ENCODE measurements at places on chromosomes 2 and 18. TPM values are rescaled to one million over a fixed set of nuclear protein-coding genes. Genes with fewer than 3 reads are reported as not detected.

The EVA1A gene
- not detected for total RNA-seq

DNA sequence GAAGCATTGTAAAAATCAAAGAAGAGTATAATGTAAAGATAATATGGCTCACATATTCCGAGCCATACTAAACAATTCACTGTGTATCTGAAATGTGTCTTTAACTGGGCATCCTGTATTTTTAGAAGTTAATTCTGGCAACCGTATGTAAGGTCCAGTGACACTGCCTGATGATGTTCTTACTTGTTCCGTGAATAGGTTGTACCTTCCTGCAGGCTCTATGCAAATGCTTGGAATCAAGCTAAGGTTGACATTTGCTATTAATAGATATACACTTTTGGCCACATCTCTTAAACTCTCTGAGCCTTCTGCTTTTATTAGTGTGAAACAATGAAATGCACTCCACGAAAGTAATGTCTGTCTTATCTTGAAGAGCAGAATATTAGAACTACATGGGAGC, 534.6 kb downstream of the CCDC85A start:
- no peaks in the 10 kb centered on the region for H3K4me1 ChIP-seq
- no peak for DNase-seq
- H3K4me3 ChIP-seq = no peak overlapping the region
- no peaks in the 10 kb centered on the region for H3K36me3 ChIP-seq

GRCh38 chr2:136308611-136309010, 190.7 kb upstream of the CXCR4 start:
- H3K27me3 ChIP-seq = no peaks in the 10 kb centered on the region
- H3K4me1 ChIP-seq = peaks cover 32% of the 10 kb centered on the region
- no peak overlapping the region for H3K27ac ChIP-seq
- DNase-seq = no peak

The TEX44 gene
- total RNA-seq = not detected

- H3K36me3 ChIP-seq = no peaks in the 10 kb centered on the region
- no peak for DNase-seq
- no peak overlapping the region for H3K27ac ChIP-seq
- H3K4me3 ChIP-seq = no peak overlapping the region
Measured at GRCh38 chr2:203379156-203379555, 51.0 kb downstream of the ABI2 start.

The SCYGR4 gene
- not detected for total RNA-seq

DNA sequence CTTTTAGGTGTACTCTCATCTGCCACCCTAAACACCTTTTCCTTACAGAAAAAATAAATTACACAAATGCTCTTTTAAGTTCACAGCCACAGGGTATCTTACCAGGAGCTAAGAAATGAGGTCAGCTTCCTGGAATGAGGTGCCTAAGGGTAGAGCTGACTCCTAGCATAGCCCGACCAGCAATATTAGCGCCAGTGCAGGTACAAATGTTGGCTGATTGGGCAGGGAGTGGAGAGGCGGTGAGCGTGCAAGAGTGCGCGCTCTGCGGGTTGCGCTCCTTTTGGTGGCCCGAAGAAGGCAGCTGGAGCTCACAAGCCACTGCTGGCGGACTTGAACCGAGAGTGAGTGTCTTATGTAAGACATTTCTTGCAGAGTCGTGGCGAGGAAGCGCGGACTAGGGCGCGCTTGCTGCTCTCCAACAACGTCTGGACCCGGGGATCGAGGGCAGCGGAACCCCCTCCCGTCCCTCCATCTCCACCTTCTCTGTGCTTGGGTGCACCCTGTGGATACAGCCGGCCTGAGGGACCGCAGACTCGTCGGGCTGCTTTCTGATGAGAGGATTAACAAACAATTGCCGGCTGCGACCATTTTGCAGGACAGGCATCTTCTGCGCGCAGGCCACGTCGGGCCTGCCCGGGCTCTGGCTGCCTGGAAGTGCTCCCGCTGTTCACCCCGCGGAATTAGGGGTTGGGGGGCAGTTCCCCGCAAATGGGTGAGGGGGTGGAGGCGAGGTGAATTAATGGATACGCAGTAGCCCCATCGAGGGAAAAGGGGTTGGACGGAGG, 17.3 kb downstream of the BOLA3 start:
- peaks cover 15% of the 10 kb centered on the region for H3K36me3 ChIP-seq
- DNase-seq = no peak
- peaks cover 2% of the 10 kb centered on the region for H3K4me1 ChIP-seq
- H3K27ac ChIP-seq = no peak overlapping the region

DNA sequence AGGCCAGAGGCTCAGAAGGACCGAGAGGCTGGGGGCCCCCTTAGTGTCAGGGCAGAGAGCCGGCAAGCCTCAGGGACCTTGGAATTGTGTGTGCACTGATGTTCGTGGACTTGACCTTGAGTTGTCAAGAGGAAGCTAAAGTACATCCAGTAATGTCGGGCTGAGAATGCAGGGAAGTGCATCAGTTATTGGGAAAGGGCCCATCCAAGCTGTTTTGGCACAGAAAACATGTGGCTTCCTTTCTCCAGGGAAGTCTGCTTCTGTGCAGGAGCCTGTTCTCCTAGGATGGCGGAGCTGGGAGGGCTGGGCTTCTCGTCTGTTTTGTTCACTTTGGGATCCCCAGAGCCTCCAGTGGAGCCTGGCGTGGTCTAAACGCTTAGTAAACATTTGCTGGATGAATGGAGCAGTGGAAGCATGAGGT, 23.7 kb downstream of the ATOH8 start:
- no peaks in the 10 kb centered on the region for H3K36me3 ChIP-seq
- peaks cover 35% of the 10 kb centered on the region for H3K27me3 ChIP-seq
- no peaks in the 10 kb centered on the region for H3K4me1 ChIP-seq
- no peak overlapping the region for H3K4me3 ChIP-seq

The IL37 gene
- total RNA-seq = 0.48 TPM

GRCh38 chr2:158153270-158154015, 51.8 kb downstream of the UPP2 start:
- no peak overlapping the region for H3K27ac ChIP-seq
- no peak overlapping the region for H3K4me3 ChIP-seq
- H3K36me3 ChIP-seq = no peaks in the 10 kb centered on the region
- DNase-seq = no peak
- no peaks in the 10 kb centered on the region for H3K4me1 ChIP-seq

DNA sequence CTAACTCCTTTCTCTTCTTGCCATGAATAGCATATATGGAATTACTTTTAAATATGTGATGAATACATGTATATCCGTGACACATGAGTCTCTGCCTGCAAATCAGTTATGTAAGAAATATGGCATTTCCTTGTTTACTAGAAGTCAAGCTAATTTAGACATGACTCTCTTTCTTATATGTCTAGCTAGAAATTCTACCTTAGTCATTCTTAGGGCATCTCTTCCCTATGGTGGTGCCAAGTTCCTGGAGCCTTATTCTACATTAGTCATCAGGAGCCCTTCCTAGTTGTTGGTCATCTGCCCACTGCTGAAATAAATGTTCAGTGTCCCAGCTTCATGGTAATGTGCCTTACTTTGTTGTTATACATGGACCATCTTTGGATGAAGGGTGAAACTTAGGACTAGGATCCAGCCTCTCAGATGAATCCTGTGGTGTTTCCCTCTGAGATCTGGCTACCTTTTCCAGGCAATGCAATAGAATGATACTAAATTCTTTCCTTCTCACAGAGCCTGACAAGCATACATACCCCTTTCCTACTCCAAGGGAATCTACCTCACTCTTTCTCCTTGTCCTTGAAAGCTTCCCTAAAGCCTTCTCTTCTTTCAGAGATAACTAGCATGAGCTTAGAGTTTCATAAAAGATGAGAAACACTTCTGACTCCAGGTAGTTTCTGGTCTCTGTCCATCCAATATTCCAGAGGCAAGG, 415.3 kb upstream of the VWC2L start:
- H3K4me1 ChIP-seq = no peaks in the 10 kb centered on the region
- no peak for DNase-seq
- H3K27me3 ChIP-seq = no peaks in the 10 kb centered on the region
- no peak overlapping the region for H3K4me3 ChIP-seq

DNA sequence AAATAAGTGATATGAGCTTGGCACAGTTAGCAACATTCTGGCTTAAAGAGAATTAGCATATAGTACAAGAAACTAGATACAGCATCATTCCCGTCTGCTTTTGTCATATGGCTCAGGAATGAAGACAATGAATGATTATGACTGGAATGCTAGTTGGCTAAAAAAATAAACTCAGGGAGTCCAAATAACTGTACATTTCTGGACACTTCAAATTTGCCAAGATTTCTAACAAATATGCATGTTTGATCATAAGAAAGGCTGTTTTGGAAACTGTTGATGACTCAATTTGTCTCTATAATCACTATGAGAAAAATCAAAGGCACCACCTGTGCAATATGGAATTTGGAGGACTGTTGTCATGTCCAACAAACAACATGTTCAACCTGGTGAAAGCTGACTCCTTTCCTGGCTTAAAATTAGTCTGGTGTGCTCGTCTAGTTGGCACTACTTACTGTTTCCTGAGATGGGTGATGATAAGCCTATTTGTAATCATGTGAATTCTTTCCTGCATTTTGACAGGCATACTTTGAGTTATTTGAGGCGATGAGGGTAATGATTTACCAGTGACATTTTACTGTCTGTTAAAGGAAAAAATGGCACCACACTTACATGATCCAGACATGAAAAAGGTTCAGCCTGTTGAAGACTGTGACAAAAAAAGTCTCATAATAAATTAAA, 133.9 kb upstream of the CDH20 start:
- H3K4me1 ChIP-seq = no peaks in the 10 kb centered on the region
- no peak overlapping the region for H3K4me3 ChIP-seq
- DNase-seq = no peak
- no peaks in the 10 kb centered on the region for H3K27me3 ChIP-seq
- no peaks in the 10 kb centered on the region for H3K36me3 ChIP-seq

GRCh38 chr2:170922634-170923494, 6.2 kb upstream of the GORASP2 start:
- H3K27ac ChIP-seq = no peak overlapping the region
- DNase-seq = no peak
- H3K27me3 ChIP-seq = no peaks in the 10 kb centered on the region

- H3K4me1 ChIP-seq = no peaks in the 10 kb centered on the region
- no peaks in the 10 kb centered on the region for H3K27me3 ChIP-seq
- peak; percentile 64 for DNase-seq
- H3K27ac ChIP-seq = no peak overlapping the region
Measured at GRCh38 chr18:59056706-59057492, 82.8 kb upstream of the SEC11C start.

GRCh38 chr18:63192126-63192884, 127.3 kb downstream of the BCL2 start:
- H3K4me1 ChIP-seq = peaks cover 52% of the 10 kb centered on the region
- H3K27ac ChIP-seq = no peak overlapping the region
- DNase-seq = no peak
- H3K4me3 ChIP-seq = no peak overlapping the region
- peaks cover 40% of the 10 kb centered on the region for H3K36me3 ChIP-seq

- no peak for DNase-seq
- H3K36me3 ChIP-seq = no peaks in the 10 kb centered on the region
- H3K27me3 ChIP-seq = peaks cover 9% of the 10 kb centered on the region
- H3K4me3 ChIP-seq = no peak overlapping the region
- no peaks in the 10 kb centered on the region for H3K4me1 ChIP-seq
- H3K27ac ChIP-seq = no peak overlapping the region
Measured at GRCh38 chr18:63445037-63445436, 22.8 kb upstream of the VPS4B start.

DNA sequence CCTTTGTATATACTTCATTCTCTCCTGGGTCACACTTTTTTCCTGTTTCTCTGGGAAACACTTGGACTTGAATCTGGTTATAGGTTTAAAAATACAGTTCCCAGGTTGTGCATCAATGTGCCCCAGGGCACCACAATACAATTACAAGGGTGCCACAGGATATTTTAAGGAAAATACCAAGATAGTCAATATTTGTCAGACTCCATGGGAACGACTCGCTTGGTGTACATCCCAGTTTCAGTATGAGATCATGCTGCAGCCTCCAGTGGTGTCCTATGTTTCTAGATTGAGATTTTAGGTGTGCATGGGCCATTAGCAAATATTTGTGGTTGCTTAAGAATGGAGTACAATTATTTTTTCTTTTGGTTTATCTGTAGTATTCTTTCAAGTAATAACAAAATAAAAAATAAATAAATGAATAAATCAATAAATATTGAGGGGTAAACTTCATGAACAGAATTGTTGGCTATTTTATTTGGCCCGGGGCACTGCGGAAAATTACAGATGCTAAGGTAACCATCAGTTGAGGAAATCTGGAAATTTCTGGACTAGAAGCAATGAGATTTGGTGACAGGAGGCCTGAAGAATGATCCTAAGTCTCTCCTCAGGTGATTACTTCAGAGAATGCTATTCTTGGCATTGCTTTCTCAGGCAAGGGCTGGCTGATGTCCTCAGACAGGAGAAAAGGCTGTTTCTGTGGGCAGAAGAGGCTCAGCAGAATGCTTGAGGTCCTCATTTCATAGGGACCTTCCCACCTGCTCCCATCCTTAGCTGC, 649.3 kb upstream of the SOX11 start:
- no peaks in the 10 kb centered on the region for H3K27me3 ChIP-seq
- H3K27ac ChIP-seq = no peak overlapping the region
- H3K36me3 ChIP-seq = no peaks in the 10 kb centered on the region
- H3K4me3 ChIP-seq = no peak overlapping the region

- DNase-seq = no peak
- peaks cover 39% of the 10 kb centered on the region for H3K4me1 ChIP-seq
- H3K27ac ChIP-seq = peak overlapping the region; percentile 84
Measured at GRCh38 chr2:102063487-102063911, 71.7 kb downstream of the IL1R2 start.

The ASAP2 gene
- 0.25 TPM for total RNA-seq

The RAD51AP2 gene
- not detected for total RNA-seq

GRCh38 chr2:27032495-27033252, at the start of gene TMEM214:
TSS of gene TMEM214 (plus strand) at chr2:27032965. CDS start at chr2:27033016, 51 bp downstream.
- H3K27ac ChIP-seq = peak within 1 kb of the TSS; percentile 86
- H3K4me3 ChIP-seq = peak within 1 kb of the TSS; percentile 93
- peak; percentile 87 for DNase-seq
- H3K27me3 ChIP-seq = no peaks in the 10 kb centered on the region
- H3K36me3 ChIP-seq = peaks cover 63% of the 10 kb centered on the region

DNA sequence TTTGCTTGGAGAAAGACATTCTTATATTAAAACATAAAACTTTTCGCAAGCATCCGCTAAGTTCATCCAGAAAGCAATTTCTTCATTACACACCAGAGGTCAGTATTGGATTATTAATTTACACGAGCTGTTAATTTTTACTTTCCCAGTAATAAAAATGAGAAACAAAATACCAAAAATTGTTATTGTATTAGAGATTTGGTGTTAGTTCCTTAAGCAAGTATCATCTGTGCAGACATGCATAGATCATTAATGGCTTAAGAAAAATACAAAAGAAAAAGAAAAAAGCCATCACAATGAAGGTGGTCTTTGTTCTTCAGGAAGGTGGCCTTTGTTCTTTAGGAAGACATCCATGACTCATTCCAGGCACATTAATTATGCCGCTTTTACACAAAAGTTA, 53.6 kb upstream of the HNMT start:
- H3K36me3 ChIP-seq = no peaks in the 10 kb centered on the region
- DNase-seq = no peak
- no peak overlapping the region for H3K4me3 ChIP-seq
- no peak overlapping the region for H3K27ac ChIP-seq

Measured in activated CD4-positive, alpha-beta memory T cell treated with anti-CD3 and anti-CD28 coated beads, Interleukin-2, amount 10 ng/mL, durations not matched to agents 7 days and 5 days (primary cell).